Daoy (cell line): ENCODE measurements at places on chromosomes 7 and 10.

DNA sequence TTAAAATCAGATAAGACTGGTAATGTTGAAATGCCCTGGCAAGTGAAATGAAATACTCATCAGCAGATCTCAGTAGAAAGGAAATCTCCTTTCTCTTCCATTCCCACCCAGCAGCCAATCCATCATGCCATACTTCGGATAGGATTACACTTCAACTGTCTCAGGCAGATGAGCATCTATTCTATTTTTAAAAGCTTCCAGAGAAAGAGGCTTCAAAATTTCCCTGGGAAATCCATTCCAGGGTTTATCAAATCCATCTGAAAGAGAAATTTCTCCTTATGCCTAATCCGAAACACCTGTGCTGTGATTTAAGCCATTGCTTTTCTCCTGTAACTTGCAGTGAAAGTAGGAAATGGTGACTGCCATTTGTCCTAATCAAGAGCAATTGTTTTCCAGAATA is 60.4 kb upstream of the RAPGEF5 start:
- DNase-seq: no peak

- DNase-seq: peak; percentile 92
These were observed 105.5 kb downstream of the KCNMA1 start for GRCh38 chr10:77532068-77532467.

DNA sequence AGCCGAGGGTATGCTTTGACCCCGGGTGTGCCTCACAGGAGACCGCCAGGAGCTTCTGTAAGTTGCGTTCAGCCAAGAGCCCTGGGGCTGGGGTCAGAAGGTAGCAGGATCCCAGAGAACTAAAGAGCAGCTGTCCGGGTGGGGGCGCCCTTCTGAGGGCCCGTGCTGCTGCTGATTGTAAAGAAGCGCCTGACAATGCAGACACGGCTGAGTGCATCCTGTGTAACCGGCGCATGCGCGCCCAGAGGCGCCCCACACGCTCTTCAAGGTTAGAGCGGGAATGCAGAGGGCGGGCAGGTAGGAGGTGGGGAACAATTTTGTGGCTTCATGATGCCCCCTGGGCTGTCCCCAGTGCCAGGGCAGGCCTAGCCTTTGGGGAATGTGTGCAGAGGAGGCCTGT is 210.2 kb upstream of the CTBP2 start:
- DNase-seq: no peak

DNA sequence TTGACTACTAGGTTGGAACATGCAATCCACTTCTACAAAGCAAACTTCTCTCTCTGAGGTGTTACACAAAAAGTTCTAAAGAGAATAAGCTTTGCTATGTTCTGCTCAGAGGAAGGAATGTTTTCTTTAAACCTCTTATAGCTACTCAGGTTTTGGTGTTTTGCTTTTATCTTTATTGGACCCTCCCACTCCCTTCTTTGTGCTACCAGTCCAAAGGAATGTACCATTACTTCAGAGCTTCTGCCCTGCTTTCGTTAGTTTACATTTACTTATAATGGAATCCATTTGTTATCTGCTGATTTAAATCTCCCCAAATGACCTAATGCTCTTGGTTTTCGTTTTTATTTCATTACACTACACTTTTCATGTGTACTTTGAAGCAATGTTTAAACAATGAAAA is 154.9 kb downstream of the ATE1 start:
- no peak for DNase-seq

- no peak for DNase-seq
These were observed 332.3 kb downstream of the DNAJB6 start for GRCh38 chr7:157668884-157669767.

- DNase-seq: no peak
These were observed 16.7 kb upstream of the HMX3 start for GRCh38 chr10:123119081-123119480.
